ENCODE measurements at places on chromosomes 5 and 9.
A peak's percentile ranks its signal among the peaks of the same experiment; 100 is the strongest.

GRCh38 chr9:16276866-16277265 is 593.6 kb downstream of the BNC2 start:
- no peak for DNase-seq

GRCh38 chr9:110605565-110605964 is 26.0 kb upstream of the SVEP1 start:
- DNase-seq = no peak

GRCh38 chr5:54120473-54120872 is 189.9 kb downstream of the ARL15 start:
- no peak for DNase-seq

GRCh38 chr5:2739360-2740050 is 12.0 kb downstream of the IRX2 start:
- no peak for DNase-seq

DNA sequence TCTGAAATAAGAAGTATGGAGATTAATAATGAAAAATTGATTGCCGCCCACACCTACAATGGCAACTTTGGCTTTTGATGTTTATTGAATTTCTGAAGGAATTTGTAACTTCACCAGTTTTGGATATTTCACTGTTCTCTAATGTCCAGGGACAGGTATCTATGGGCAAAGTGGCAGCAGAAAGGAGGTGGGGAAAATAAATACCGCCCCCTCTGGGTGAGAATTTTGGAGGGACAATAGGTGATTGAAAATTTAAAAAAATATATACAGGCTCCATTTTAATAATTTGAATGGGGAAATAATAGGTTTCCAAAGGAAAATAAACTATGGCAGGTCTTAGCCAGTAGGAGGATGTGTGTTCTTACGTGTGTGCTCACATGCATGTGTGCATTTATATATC is 1.3 kb downstream of the SCGB3A2 start:
- no peak for DNase-seq

DNA sequence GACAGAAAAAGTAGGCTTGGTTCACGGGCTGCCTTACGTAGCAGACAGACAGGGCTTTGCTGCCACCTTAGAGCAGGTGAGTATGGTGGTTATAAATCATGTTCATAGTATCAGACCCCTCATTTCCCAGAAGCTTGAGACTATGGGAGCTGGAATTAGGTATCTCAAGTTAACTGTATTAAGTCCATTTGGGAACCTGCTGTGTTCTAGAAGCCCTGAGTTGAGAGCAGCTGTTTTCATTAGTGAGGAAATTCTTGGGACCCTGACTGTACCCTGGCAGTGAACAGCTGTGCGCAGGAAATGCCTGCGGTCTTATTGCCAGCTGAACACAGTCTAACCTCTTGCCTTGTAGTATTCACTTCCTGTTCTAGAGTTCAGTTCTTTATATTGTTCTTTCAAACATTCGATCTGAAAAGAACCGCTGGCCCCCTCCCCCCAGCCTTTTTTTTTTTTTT is 29.8 kb downstream of the UGCG start:
- DNase-seq = no peak

- DNase-seq = no peak
Measured at GRCh38 chr5:168734620-168735300, 155.6 kb upstream of the PANK3 start.

GRCh38 chr9:130446101-130446861 is 1.5 kb downstream of the ASS1 start:
- no peak for DNase-seq

GRCh38 chr9:117747386-117747970 is 43.3 kb downstream of the TLR4 start:
- DNase-seq = no peak

- no peak for DNase-seq
Measured at GRCh38 chr5:135204151-135204600, 170.1 kb upstream of the PITX1 start.

DNA sequence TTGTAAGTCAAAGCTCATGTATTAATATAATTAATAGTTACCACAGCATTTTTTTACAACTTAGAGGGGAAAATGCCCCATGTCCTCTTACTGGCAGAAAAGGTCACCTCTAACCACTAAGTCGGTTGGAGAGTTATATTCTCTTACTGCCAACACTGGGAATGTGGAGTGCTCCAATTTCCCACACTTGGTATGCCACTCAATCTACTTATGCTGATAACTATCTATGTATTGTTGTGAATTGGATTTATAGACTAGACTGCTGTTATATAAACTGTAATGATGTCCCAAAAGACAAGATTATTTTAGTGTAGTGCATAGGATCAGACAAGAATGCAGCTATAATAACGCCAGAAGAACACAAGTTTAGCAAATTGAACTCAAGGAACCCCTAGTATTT is 2385.2 kb upstream of the C9orf72 start:
- DNase-seq = no peak

- DNase-seq = no peak
Measured at GRCh38 chr9:134627417-134628353, 13.9 kb upstream of the COL5A1 start.

DNA sequence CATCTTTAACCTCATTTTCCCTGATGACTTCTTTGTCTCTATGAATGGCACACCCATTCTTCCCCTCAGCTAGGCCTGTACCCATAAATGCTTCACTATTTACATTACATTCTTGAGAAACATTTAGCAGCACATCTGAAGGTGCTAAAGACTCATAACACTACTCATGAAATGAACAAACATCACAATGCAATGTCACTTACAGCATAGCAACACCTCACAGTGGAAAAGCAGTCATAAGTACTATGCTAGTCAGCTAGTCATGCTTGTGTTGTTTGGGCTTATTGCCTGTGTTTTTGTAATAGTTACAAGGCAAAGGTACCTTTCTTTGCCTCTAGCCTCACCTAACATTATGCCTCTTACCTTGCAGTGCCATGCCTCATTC is 228.9 kb downstream of the KIAA0825 start:
- no peak for DNase-seq

- no peak for DNase-seq
Measured at GRCh38 chr5:118960557-118960956, 27.8 kb downstream of the DTWD2 start.

DNA sequence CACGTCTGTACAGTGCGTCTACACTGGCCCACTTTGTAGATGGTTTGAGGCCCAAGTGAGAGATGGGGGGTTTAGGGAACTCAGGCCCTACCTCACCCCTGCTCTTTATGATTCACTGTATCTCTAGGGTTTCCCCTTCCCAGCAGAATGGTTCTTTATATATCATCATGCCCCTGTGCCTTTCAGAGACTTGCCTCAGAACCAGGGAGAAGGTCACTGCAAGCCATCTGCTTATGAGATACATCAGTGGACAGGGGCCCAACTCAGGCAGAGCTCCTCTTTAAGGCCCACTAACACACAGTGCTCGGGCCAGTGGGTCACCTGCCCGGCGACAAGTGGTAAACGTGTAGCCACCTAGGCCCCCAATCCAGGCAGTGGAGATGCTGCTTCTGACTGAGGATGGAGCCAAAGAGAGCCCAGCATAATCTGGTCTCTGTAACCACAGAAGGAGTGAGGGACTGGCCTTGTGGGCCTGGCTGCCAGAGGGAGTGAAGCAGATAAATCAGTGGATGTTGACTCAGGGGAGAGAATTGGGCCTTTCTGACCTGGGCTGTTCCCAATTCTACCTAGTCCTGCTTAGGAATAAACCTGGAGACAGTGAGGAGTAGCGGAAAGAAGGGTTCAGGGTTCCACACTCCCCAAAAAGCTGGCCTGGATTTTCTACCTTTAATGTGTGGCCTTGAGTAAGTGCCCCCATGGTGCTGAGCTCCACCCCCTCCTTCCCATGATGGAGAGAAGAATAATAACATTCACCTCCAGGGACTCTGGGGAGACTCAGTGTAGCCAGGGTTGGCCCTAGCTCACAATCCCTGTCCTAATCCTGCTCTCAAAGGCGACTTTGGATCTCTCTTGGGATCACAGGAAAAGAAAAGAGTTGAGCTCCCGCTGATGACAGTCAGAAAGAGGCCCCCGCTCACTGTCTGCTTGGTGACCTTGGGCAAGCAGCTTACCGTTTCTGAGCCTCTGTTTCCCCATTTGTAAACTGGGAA is 2.8 kb upstream of the DUSP1 start:
- no peak for DNase-seq

DNA sequence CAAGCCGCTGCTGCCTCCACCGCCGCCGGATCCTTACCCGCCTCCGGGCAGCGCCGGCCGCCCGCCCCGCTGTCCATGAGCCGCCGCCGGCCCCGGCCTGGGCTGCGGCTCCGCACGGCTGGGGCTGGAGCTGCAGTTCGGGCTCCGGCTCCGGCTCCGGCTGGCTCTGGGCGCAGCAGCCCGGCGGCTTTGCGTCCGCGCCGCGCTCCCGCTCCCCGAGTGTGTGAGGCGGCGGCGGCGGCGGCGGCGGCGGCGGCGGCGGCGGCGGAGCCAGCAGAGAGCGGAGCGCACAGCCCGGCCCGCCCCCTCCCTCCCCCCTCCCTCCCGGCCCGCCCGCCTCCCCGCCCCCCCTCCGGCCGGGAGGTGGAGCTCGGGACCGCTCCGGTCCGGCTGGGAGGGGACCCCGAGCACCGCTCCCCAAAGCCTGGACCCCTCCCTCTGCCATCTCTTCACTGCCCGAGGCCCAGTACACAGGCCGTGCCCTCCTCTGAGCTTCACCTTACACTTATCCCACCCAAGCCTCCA is at the start of gene PCDH1:
TSS of gene PCDH1 (minus strand) at position 225 of the 525 bp plus-strand sequence. CDS start at position 77, 148 bp downstream.
- DNase-seq = peak; percentile 41

GRCh38 chr9:134720136-134720753 is 78.6 kb downstream of the COL5A1 start:
- no peak for DNase-seq

DNA sequence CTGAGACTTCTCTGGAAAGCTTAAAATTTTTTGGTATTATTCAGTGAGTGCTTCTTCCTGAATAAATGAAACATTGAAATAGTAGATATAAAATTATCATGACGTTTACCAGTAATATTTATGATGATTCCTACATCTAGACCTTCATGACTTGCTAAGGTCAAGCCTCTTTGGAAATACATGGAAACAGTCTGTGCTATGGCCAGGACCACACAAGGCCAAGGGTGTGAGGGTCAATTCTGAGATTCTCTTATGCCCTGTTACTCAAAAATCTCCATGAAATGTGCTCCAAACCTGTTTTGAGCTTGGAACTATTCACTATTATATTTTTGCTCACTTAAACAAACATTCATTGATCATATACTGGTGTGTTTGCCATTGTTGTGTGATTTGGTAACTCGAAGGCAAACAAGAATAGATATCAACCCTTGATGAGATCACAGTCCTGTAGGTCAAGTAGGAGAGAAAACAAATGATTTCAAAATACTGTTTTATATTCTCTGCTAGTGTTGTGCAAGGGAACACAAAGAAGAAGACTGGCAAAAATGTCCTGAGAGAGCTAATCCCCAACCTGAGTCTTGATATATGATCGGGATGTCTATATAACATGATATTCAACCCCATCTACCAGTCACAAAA is 1254.9 kb upstream of the DMAC1 start:
- no peak for DNase-seq

- DNase-seq = no peak
Measured at GRCh38 chr9:76456202-76456926, 2.6 kb upstream of the GCNT1 start.

- DNase-seq = no peak
Measured at GRCh38 chr5:82656341-82656761, 378.2 kb upstream of the RPS23 start.

DNA sequence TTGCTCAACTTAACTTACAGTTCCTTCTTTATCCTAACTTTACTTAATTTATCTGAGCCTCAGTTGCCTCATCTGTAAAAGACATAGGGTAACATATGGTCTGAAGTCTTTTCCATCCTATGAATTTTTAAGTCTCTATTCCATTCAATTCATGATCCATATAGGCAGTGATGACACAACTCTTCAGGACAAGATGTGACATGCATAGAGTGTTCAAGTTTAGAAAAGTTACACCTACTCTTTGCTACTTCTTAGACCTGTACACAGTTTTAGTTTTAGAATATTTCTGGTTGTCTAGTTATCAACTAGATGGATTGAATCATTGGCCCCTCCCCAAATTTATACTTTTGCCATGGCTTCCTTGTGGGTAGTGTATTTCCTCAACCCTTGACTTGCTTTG is 50.7 kb upstream of the ELL2 start:
- DNase-seq = no peak

DNA sequence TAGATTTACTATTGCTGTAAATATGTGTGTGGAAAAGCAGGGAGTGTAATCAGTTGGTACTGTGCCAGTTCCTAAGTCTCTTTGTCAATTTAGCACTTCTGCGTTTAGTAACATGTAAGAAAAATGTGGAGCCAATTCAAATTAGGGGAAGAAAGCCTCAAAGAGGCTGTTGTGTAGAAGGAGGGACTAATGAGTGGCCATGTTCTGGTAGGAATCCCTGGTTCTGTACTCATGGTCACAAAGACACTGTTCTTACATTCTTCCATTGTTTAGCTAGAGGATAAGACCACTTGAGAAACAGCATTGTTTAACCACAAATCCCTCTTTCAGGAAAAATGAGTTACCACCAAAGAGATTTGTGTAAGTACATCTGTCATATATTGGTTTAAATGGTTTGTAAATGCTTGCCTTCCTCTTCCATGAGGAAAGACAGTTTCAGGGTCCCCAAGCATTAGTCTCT is 14.9 kb downstream of the ARHGEF28 start:
- no peak for DNase-seq
